ENCODE measurements at places on chromosomes 16 and 17.

- DNase-seq, result no peak
These were observed 39.0 kb downstream of the AKAP1 start for GRCh38 chr17:57124053-57124452.

DNA sequence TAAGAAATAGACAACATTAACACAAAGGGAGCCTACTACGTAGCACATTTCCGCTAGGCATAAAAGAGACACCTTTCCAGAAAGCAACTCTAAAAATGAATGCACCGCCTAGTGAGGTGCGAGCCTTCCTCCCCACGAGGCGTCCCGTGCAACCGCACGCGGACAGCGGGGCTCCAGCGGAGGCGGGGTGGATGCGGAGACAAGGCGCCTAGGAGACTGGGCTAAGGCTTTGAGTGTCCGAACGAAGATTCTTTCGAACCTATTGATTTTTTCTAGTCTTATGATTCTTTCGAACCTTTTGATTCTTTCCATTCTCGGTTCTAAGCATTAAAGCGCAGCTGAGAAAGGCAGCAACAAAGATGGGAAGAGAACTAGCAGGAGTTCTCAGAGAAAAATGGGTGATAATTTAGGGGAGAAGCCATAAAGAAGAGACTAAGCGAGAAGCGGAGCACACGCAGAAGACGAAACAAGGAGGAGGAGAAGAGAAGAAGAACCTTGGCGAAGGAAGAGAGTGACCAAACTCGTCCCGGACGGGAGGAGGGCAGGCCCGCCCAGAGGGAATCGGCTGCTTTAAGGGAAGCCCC lies 394 bp upstream of the CPD start:
- no peak for DNase-seq

GRCh38 chr17:28908640-28909167 lies 5.8 kb upstream of the DHRS13 start:
- peak; percentile 36 for DNase-seq

GRCh38 chr17:82565551-82565950 lies 46.0 kb downstream of the FOXK2 start:
- no peak for DNase-seq

- DNase-seq, result no peak
These were observed 1.9 kb downstream of the PDILT start for GRCh38 chr16:20402651-20403050.

- no peak for DNase-seq
These were observed 35.3 kb downstream of the TMEM235 start for GRCh38 chr17:78266771-78267170.

GRCh38 chr16:57798953-57799599 lies 3.2 kb downstream of the KIFC3 start:
- no peak for DNase-seq

DNA sequence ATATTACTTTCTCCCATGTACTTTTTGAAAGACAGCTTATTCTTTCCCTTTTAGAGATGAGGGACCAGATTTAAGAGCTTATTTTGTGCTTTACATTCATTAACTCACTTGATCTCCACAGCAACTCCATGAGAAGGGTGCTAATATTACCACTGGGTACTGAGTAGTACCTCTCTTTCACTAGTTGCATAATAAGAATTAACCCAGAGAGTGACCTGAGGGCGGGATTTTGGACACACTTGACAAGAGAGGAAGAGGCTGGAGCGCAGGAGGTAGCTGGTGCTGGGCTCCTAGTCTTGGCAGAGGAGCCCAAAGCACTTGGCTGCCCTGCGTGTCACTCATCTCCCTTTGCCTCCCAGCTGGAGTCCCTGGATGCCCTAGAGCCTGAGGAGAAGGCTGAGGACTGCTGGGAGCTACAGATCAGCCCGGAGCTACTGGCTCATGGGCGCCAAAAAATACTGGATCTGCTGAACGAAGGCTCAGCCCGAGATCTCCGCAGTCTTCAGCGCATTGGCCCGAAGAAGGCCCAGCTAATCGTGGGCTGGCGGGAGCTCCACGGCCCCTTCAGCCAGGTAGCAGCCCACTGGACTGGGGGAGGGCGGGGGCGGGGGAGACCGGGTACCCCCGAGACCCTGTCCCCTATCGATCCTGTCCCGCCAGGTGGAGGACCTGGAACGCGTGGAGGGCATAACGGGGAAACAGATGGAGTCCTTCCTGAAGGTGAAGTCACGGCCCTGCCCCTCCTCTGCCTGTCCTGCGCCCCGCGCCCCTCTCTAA lies 1.7 kb upstream of the MAZ start:
- DNase-seq, result peak; percentile 54

DNA sequence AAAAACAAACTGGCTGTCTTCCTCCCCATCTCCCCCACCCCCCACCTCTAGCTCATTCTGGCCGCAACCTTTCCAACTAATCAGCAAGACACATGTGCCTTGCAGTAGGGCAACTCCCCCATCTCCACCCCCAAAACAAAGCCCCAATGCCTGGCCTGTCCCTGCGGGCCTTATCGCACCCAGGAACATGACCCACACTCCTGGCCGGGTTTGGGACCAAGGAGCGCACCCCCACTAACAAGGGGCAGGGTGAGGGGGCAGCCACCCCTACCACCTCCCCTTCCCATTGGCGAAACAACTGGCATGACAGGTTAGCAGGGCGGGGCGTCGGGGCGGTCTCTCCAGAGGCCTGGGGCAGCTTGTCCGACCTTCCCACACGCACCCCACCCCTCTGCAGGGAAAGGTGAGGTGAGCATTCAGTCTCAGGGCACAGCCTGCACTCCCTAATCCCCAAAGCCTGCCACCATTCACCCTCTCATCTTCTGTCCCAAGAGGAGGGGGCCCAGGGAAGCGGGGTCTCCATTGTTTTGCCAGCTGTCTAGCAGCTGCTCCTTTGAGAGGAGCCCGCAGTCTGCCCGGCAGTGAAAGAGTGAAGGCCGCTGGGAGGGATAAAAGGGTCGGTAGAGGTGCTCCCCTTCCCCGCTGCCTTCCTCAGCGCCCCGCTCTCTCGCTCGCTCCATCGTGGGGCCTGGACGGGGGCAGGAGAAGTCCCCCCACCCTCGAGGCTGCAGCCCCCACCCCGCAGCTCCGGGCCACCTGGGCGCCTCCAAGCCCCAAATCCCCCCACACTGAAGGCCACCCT lies 765 bp downstream of the MYO18A start:
- DNase-seq, result peak; percentile 29

- DNase-seq, result no peak
These were observed 51.1 kb upstream of the MYH2 start for GRCh38 chr17:10600571-10600970.

GRCh38 chr16:73113336-73113735 lies 65.4 kb upstream of the ZFHX3 start:
- peak; percentile 16 for DNase-seq

DNA sequence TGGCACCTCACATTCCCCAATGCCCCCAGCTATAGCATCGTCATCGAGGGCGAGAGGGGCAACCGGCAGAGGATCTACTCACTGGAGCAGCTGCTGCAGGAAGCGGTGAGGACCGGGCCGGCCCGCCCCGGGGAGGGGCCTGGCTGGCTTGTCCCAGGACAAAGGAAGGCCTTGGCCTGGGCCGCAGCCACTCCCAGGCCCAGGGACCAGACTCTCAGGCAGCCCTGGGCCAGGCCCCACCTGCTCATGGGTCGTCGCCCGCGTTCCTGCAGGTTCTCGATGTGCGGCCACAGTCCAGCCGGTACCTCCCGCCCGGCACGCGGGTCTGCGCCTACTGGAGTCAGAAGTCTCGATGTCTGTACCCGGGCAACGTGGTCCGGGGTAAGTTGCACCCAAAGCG lies 53.4 kb downstream of the ACTG1 start:
- no peak for DNase-seq

DNA sequence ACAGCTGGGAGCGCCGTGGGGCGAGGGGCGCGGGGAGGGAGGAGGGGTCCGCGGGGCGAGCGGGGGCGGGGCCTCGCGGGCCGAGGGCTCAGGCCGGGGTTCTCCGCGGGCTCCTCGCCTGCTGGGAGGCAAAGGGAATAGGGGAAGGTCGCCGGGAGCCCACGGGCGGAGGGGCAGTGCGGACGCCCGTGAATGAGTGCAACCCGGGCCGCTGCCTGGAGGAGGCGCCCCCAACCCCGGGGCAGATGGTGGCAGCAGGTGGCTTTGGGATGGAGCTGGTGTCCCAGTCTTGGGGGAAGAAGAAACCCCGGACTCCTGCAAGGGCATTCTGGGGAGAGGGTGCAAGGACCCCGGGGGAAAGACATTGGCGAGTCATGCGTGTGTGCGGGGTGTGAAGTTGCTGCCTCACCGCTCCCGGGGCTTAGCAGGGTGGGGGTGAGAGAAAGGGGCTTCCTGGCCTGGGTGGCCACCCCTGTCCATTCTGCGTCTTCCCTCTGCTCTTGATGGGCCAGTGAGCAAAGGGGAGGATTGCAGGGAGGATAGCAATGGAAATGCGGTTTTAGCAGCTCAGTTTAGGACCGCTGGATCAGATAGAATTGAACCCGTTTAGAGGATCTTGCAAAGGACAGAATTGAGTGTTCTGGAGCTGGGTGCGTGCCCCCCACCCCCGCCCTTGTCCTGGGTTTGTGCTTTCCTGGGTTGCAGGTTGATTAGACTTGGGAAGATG lies 526 bp downstream of the KIAA0513 start:
- DNase-seq, result no peak

Data from renal cortical epithelial cell (primary cell).